ENCODE measurements at places on chromosomes 16 and 17.

- DNase-seq: no peak
These were observed 393.5 kb downstream of the UTP18 start for GRCh38 chr17:51653878-51654277.

DNA sequence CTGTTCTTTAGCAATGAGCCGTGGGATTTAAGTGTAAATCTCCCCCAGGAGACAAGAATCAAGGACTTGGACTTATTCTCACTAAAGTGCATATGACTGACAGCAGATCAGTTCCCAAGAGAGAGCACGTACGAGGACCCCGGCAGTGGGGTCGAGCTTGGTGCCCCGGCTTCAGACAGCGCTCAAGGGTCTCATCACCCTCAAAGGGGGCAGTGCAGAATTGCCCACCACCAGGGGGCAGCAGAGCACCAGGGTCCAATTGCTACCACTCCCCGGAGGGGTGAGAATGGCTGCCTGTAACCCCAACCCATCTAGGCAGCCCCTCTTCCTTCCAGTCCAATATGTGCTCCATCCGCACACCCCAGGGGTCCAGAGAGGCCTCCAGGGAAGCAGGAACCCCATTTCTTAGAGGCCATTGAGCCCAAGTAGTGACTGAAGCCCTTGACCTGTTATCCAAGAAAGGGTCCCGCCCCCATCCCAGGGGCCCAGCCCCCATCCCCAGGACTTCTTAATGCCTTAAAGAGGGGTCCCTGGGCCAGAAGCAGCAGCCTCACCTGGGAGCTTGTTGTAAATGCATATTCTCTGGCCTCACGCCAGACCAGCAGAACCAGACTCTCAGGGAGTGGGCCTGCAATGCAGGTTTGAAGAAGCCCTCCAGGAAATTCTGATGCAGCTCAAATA lies 86.1 kb downstream of the ZDHHC7 start:
- no peak for DNase-seq

GRCh38 chr16:2967211-2967631 lies 1.9 kb upstream of the PAQR4 start:
- no peak for DNase-seq

- no peak for DNase-seq
These were observed 50.7 kb upstream of the RPL38 start for GRCh38 chr17:74152591-74153455.

- no peak for DNase-seq
These were observed 183.3 kb downstream of the MSI2 start for GRCh38 chr17:57439651-57440050.

DNA sequence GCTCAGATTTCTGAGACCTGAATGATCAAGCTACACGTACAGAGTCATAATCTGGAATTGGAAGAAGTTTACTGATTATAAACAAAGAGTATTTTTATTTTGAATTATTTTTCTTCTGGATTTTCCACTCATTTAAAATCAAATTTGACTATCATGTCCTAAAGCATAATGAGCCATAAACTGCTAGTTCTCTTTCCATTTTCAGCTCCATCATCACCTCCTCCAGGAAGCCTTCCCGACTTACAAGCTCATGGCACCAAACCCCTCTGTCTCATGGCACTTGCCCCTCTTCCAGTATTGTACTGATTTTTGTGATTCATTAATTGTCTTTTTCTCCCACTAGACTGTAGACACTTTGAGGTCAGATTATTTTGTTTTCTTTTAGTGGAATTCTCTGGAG lies 35.9 kb downstream of the IRX6 start:
- no peak for DNase-seq

DNA sequence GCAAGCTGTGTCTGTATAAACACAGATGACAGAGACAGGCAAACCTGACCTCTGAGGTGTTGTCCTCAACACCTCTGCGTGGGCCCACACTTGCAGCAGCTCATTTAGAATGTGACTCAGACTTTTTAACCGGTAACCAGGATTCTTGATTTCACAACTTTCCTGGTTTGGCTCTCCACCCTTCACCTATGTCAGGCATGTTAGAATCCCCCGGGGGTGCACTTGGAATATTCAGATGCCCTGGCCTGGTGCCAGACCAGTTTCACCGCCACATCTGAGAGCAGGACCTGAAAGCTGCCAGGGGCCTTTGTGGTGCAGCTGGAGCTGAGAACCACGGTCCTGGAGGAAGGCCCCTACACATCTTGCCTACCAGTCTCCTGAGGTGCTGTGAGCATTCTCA lies 4.8 kb downstream of the DHODH start:
- peak; percentile 35 for DNase-seq

- no peak for DNase-seq
These were observed 244.6 kb upstream of the SDK2 start for GRCh38 chr17:73888862-73889261.

DNA sequence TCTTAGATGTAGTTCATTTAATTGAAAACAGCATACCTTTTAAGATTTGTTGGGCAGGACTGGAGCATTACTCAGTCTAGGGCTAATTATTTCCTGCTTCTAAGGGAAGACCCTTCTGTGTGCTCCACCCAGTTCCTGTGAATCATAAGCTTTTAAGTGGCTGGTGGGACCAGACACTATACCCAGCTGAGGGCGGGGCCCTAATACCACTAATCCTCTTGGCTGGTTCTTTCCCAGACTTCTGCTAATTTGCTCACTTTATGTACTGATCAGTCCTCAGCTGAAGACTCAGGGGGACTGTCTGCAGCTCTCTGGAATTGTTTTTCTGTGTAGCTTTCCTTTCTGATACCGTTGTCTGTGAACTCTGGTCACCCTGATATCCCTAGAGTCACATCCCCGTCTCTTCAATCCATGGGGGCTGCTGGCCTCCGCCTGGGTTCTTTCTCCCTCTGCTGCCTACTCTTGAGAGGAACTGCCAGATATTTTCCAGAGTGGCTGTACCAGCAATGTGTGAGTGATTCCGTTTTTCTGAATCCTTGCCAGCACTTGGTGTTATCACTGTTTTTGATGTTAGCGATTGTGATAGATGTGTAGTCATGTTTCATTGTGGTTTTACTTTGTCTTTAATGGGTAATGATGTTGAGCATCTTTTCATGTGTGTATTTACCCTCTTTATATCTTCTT lies 35.1 kb downstream of the MFSD11 start:
- peak; percentile 94 for DNase-seq

DNA sequence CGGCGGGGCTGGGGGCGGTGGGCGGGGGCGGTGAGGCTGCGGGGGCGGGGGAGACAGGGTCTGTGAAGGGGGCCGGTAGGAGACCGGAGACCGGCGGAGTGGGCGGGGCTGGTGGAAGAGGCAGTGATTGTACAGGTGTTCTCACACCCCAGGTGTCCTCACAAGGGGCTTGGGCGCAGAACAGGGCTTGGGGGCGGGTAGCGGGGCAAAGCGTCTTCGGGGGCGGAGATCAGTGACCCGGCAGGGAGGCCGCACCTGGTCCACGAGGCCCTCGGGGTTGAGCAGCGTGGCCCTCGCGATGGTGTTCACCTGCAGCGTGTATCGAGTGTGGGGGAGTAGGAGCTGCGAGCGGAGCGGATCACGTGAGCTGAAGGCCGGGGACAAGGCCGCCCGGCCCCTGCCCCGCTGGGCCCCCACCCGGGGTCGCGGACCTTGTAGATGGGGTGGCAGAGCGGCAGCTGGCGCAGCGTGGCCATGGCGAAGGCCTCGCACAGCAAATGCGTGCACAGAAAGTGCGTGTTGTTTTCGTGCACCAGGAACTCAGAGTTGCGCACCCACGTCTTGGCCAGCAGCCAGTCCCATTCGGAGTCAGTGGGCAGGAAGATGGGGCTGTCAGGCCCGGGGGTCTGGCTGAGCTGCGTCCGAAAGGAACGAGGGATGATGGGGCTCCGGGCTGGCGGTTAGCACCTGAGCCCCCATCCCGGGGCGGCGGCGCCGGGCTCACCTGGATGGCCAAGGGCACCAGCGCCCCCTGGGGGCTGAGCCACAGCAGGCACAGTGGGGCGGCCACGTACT lies 8.5 kb downstream of the ALOXE3 start:
- peak; percentile 27 for DNase-seq

GRCh38 chr17:30720013-30720471 lies 104.5 kb downstream of the CRLF3 start:
- no peak for DNase-seq

Data from fibroblast of skin of right biceps (primary cell).